CD4-positive, alpha-beta memory T cell (primary cell): ENCODE measurements at places on chromosomes 1 and 21.

DNA sequence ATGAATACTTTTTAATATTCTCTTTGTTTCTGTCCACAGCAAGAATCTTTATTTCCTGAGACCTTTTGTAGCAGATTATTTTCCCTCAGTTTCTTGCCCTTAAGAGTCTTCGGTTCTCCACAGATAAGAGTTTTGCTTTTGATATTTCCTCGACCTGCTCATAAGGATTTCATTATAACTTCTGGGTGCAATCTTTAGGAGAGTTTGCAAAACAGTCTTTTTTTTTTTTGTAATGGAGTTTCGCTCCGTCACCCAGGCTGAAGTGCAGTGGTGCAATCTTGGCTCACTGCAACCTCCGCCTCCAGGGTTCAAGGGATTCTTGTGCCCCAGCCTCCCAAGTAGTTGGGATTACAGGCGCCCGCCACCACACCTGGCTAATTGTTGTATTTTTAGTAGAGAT, 10.1 kb upstream of the UBE4B start:
- no peak for DNase-seq

GRCh38 chr1:192860478-192861185, 51.8 kb downstream of the RGS2 start:
- no peak for DNase-seq

DNA sequence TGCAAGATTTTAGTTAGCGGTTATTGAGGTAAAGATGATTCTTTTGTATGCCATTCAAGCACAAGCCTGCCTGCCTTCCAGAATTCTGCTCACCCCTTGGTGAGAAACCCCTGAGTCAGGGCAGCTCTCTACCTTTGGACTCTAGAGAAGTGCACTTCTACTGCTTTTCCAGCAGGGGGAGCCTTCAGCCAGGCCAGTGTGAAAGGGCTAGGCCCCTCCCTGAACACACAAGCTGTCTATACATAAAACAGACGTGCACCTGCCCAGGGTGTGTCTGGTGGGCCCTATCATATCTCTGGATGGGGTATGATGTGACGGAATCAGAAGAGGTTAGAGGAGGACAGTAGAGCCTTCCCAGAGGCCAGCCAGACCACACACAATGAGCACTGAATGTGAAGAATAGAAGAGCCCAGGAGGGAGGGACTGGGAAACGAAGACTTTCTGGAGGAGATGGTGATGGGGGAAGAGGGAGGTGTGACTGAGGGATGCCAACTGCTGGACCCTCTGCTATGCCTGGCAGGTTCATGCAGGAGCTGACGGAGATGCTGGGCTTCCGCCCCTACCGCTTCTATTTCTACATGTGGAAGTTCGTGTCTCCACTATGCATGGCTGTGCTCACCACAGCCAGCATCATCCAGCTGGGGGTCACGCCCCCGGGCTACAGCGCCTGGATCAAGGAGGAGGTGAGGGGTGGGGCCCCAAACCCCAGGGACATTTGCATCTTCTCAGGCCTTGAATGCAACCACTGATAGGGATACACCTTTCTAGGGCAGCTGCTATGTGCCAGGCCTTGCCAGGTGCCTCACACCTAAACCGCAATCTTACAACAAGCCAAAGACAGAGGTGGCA, 13.0 kb upstream of the KCNC4 start:
- DNase-seq = peak; percentile 65

DNA sequence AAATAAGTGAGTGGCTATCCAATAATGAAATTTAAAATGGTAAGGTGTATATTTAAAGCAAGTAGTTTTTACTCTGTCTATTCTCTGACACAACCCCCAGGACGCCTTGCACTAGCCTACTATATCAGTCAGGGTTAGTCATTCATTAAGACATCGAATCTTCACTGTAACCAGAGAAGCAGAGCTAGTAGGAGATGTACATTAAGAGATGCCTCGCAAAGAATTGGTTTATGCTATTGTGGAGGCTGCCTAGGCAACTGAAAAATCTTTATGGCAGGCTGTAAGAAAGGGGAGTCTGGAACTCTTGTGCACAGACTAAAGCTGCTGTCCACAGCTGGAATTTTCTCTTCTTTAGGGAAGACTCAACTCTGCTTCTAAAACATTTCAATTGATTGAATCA, 28.8 kb downstream of the NTNG1 start:
- DNase-seq = no peak

GRCh38 chr1:206582971-206583706, 29.1 kb downstream of the EIF2D start:
- DNase-seq = no peak

DNA sequence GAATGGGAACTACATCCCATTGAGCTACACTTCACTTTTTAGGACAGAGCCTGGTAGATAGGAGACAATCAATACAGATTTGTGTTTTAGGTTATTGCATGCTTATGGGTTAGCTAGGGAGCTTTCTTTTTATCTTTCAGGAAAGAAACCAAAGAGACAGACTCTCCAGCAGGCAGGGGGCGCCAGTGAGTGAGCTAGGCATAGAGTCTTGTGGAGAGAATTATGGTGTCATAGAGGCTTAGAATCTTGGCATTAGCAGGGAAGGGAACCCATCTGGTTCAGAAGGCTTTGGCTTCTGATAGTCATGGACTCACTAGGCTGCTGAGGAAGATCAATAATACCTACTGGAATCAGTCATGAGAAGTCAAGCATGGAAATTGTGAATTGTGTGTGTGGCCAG, at the start of gene SMCP:
SMCP (plus strand) TSS at position 281 of the 400 bp plus-strand sequence. CDS start 6,101 bp downstream, outside the sequence.
- no peak for DNase-seq

- no peak for DNase-seq
Observed at GRCh38 chr1:55861676-55862340, 646.6 kb upstream of the USP24 start.

DNA sequence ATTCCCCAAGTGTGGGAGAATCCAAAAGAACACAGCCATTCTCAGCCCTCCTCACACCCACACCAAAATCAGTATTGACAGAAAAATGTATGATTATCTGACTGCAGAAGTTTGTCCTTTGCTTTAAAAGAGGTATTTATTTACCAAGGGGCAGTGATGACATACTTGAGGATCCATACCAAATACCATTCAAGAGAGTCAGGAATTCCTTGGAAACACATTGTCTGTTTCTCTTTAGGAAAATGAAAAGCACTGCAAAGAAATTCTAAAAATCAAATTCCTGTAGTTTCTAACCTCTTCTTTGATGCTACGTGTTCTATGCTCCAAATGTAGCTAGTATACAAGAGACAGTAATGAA, 509.6 kb upstream of the CXADR start:
- DNase-seq = no peak

DNA sequence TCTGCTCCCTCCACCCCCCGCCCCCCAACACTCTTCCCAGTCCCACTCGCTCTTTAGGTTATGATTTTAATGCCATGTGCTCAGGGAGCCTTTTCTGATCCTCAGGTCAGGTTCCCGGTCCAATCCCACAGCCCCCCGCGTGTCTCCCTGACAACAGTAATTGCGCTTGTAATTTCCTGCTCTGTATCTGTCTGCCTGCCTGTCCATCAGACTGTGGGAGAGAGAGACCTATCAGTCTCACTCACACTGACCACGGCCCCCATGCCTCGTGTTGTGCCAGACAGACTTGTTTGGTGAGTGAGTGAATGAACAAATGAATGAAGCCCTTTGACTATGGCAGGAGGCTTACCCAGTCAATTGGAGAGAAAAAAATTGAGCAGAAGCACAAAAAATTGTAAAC, 50.8 kb upstream of the ECE1 start:
- no peak for DNase-seq

GRCh38 chr21:45011911-45012661, 62.3 kb upstream of the ADARB1 start:
- DNase-seq = no peak

- no peak for DNase-seq
Observed at GRCh38 chr1:145956781-145957442, 905 bp downstream of the LIX1L start.

GRCh38 chr1:184163674-184164465, 112.3 kb downstream of the TSEN15 start:
- no peak for DNase-seq

- DNase-seq = no peak
Observed at GRCh38 chr1:178599087-178599486, 86.2 kb downstream of the TEX35 start.

GRCh38 chr1:200384818-200385390, 24.9 kb downstream of the ZNF281 start:
- DNase-seq = no peak

DNA sequence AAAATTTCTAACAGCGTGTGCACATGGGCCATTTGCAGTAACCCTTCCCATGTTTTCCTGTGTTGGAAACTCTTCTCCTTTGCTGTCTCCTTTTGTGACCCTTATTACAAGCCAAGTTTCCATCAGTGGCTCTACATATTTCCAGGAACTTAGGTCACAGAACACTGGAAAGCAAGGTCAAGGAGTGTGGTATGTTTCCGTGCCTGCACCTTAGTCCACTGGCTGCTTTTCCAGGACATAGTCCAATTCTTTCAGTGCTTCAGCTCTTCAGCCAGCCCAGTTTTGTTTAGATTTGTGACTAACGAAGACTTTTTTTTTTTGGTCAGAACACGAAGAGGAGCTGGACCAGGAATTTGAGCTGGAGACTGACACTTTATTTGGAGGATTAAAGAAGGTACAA, 33.8 kb downstream of the HHAT start:
- DNase-seq = no peak

- peak; percentile 51 for DNase-seq
Observed at GRCh38 chr1:39816415-39817090, 27.9 kb upstream of the BMP8B start.

GRCh38 chr1:9530320-9530719, 8.9 kb upstream of the SLC25A33 start:
- DNase-seq = no peak

- no peak for DNase-seq
Observed at GRCh38 chr21:41322496-41323382, 6.1 kb downstream of the FAM3B start.

DNA sequence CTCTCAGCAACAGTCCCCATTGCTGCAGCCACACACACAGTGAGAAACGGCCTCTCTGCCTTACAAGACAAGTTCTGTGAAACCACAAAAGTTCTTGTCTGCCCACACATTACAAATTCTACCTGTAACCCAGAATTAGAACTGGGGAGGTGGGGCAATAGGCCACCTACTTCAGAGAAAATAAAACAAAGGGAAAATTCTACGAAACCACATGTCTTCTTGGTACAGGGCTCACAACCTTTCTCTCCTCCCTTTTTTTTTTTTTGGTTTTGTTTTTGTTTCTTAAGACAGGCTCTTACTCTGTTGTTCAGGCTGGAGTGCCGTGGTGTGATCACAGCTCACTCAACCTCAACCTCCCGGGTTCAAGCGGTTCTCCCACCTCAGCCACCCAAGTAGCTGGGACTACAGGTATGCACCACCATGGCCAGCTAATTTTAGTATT, 30.2 kb downstream of the LPAR3 start:
- DNase-seq = peak; percentile 75

DNA sequence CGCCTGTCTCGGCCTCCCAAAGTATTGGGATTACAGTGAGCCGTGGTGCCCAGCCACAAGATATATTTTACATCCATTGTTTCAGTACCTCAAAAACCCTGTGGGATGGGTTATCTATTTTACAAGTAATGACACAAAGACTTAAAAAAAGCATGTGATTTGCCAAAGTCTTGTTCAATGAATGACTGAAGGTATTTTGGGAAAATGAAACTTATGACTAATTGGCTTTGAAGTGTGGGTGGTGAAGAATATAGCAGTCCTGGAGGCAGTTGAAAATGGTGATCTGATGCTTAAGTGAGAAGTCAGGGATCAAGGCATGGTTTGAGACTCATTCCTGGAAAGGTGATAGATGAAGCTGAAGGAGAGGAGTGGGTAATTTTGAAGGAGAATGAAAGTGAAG, 3.0 kb downstream of the SWT1 start:
- no peak for DNase-seq

- no peak for DNase-seq
Observed at GRCh38 chr1:246726255-246726679, 2.1 kb downstream of the SCCPDH start.

GRCh38 chr1:107251839-107252238, 111.0 kb downstream of the NTNG1 start:
- DNase-seq = no peak

GRCh38 chr1:204255966-204256365, 42.2 kb upstream of the GOLT1A start:
- DNase-seq = no peak

DNA sequence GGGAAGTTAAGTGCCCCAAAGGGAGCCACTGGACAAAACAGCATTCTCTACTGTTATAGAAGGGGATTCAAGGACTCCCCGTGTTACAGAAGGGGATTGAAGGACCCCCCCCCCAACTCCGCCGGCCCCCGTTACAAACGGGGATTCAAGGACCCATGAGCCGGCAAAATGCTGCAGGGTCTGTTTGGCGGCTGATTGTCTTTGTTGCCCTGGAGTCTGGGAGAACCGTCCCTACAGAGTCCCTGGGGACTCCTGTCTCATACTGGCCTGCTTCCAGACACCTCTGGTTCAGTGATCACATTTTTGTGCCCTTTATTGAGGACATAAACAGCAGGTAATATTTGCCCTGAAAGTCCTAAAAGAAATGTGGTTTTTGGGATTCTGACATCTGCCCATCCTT, 96.4 kb downstream of the SYF2 start:
- DNase-seq = no peak

DNA sequence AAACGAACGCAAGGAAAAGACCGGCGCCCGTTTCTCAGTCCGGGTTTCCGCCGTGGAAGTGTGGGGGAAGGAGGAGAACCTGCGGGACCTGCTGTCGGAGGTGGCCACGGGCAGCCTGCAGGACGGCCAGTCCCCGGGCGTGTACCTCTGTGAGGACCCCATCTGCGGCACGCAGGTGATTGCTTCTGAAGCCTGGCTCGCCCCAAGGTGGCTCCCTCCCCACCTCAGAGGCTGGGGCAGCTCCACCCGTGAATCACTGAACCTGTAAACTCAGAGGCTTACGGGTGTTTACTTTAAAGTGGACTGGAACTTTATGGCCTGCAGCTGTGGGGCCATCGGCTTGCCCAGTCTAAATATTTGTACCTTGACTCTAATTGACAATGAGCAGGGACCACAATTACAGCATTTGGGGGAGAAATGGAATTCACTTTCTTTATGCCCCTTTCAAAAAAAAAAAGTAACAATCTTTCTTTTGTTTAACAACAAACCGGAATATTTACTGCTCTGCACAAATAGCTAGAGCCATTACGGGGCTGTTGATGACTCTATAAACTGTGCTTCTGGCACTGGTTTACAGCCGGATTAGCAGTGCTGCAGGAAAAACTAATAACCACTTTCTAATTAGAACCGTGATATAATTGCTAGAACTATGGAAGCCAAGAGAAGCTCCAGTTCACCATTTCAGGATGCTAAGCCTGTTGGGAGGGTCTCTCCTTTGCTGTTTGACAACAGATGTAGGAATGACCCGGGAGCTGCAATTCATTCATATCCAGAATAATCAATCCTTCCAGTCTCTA, 454.8 kb downstream of the KIF26B start:
- no peak for DNase-seq

DNA sequence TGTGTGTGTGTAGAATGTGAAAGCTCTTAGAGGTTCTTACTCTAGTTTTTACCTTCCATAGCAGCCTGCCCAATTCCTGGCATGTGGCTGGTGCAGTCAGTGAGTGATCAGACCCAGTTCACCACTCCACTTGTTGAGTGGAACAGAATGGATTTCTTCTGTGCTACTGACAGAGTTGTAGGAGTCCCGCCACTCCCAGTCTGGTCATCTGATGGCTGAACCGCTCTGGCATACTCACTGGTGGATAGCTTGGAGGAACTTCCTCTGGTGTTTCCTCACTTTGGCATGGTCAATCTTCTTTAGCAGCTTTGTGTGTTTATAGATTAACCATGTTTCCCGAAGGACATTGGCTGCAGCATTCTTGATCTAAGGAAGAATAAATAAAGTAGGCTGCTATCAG, 106.7 kb upstream of the ADAR start:
- DNase-seq = no peak

GRCh38 chr1:45765999-45766792, 15.7 kb upstream of the IPP start:
- no peak for DNase-seq
